ENCODE measurements at places on chromosomes 7 and 10.
A peak's percentile ranks its signal among the peaks of the same experiment; 100 is the strongest.

DNA sequence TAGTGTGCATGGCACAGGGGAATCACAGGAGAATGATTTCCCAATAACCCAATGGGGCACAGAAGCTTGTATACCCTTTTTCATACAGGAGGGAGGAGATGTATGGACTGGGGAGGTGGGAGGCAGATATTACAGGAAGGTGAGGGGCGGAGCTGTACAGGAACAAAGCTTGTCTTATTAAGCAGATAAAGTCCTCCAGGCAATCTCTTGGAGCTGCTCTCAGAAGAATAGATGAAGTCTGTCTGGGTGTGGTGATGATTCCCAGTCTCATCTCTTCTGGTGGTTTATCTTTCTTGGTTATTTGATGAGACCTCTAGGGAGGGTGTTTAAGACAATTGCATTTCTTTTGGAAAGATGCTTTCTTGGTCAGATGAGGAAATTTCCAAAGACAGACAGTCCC is 25.1 kb upstream of the CPA5 start:
- no peak for DNase-seq

GRCh38 chr7:69864822-69865221 is 266.5 kb downstream of the AUTS2 start:
- no peak for DNase-seq

GRCh38 chr7:81688622-81689411 is 81.0 kb downstream of the HGF start:
- DNase-seq = no peak

DNA sequence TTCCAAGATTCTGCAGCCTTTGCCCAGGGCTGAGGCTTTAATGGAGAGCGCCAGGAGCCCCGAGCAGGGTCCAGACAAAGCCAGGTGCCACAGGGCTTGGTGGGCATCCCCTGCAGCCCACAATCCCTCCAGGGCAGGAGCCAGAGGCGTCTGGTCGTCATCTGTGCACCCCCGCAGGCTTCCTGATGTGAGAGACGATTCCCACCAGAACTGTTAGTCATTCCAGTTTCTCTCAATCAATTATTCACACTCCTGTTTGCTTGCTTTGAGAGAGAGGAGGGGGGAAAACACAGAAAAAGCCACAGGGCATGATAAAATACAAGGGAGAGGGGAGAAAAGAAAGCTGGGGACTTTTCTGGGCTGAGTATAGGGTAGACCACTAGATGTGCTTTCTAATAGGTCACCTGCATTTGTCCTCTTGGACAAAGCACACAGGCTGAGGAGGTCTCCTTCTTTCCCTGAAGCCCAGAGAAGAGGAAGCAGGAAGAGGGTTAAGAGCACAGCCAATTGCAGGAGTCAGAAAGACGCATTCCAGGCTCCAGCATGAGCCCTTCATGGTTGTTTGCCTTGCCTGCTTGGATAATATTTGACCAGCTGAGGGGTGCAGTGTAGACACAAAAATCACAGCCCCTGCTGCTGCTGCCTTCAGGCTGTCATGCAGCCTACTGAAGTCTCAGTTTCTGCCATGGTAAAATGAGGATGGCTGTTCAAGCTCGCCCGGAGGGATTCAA is 194.4 kb downstream of the PLXNA4 start:
- DNase-seq = no peak

GRCh38 chr10:57247271-57247670 is 886.2 kb upstream of the ZWINT start:
- DNase-seq = no peak

DNA sequence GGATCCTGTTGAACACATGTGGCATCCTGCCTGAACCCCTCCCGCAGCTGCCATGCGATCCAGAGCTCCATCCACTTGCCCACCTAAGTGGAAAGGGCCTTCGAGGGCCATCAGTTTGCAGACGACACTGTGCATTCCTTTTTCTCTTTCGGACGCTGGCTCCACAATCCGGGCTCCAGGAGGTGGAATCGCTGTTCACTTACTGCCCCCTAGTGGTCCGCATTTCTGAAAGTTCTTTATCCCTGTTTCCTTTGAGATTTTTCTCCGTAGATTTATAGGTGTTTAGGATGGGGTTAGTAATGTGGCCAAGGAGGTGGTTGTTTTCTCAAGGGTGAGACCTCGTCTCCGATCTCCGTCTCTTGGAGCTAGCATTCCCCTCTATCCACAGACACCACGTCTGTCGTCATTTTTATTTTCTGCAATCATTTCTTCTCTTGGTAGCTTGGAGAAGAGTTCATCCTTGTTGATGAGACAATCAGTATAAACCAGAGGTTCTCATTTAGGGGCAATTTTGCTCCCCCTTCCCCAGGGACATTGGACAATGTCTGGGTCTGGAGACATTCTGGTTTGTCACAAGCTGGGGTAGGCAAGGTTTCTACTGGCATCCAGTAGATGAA is 204.6 kb downstream of the ARHGAP21 start:
- DNase-seq = peak; percentile 16

DNA sequence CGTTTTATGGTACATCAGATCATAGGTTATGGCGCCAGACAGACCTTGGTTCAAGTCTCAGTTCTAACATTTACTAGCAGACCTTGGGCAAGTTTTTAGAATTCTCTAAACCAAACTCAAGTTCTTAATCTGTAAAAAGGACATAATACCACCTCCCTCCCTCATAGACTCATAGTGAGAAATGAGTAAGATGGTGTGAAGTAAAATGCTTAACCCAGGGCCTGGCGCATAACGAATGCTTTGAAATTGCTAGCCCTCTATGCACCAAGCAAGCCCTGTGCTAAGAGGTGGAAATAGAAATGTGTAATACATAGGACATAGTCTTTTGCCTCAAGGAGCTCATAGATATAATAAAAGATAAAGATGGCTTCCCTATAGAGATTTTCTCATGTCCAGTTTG is 17.7 kb upstream of the SLC35B4 start:
- no peak for DNase-seq

DNA sequence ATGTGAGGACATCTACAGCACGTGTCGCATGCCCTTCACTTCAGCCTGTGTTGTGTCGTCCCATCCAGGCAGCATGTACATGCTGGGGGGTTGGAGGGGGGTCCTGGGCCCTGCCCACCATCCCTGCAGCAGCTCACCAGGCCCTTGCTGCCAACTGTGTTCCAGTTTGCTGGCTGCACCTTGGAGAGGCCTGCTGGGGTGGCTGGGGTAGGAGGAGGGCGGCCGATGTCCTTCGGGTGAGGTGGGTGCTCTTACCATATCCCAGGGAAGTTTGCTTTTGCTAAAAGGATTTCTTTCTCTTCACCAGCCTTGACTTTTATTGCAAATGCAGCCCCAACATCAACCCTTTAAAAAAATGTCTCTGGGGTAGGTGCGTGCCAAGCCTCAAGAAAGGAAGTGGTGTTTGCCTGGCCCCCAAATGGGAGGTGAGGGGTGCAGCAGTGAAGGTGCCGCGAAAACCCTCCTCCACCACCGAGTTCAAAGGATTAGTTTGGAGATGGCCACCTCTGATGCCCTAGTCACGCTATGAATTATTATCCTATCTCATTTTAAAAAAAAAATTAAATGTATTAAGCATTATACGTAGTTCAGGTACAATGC is 165.8 kb upstream of the KLF6 start:
- peak; percentile 30 for DNase-seq

GRCh38 chr10:53675177-53675576 is 902.6 kb upstream of the MBL2 start:
- DNase-seq = no peak

- no peak for DNase-seq
Observed at GRCh38 chr7:21941611-21942141, 4.0 kb downstream of the CDCA7L start.

- no peak for DNase-seq
Observed at GRCh38 chr10:31804352-31804810, 124.2 kb downstream of the ARHGAP12 start.

DNA sequence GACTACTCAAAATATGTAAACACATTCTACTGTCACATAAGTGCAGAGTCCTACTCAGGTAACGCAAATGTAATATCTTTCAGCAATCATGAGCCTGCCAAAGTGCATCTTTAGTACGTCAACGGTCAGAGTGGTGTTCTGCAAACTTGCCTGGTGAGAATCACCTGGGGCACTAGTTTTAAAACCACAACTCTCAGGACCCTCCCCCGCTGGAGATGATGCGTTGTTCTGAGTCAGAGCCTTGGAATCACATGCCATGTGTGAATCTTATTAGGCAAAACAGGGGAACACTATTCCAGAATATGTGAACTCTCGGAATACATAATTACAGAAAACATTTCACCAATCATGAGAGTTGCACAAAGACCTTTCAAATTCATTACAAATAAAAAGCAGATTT is 115.7 kb downstream of the TPK1 start:
- no peak for DNase-seq

DNA sequence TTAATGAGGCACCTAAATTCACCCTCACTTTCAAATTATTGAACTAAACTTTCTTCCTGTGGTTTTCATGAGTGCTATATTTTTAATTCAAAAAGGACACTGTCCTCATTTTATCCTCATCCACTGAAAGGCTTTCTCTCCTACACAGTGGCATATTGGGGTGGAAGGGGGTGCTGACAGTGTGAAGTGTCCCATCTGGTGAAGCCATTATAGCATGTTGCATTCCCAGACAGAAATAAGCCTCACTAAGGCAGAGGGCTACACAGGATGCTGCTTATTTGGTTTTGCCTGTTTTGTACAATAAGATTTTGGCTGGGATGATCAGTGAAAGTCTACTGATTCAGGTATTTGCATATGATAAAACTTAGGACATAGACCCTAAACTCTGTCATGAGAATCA is 82.4 kb upstream of the INHBA start:
- no peak for DNase-seq

- no peak for DNase-seq
Observed at GRCh38 chr10:108902619-108903285, 1020.6 kb downstream of the XPNPEP1 start.

DNA sequence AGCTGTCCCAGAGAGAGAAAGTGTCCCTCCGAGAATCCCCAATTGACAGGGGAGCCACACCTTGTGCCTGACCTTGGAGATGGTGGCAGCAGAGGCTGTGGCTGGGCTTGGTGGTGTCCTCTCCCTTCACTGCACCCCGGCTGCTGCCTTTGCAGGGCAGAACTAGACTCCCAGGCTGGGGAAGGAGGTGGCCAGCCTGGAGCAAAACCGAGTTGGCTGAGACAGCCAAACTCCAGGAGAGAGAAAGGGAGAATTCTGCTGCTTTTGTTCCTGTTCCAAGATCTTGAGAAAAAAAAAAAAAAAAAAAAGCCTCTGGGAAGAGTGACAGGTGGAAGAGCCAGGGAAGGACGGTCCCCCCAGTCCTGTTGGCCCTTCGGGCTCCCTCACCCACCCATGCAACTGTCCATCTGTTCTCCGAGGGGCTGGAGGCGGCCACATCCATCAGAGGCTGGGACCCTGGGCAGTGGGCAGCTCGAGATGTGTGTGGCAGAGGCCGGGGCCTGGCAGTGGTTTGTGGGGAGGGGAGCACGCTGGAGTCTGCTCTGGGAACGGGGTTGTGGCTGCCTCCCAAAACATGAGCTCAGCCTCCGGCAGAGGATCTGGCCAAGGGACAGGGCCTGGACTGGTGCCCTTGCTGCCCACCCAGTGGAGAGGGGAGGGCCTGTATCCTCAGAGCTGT is 35.5 kb downstream of the CLIP2 start:
- no peak for DNase-seq

DNA sequence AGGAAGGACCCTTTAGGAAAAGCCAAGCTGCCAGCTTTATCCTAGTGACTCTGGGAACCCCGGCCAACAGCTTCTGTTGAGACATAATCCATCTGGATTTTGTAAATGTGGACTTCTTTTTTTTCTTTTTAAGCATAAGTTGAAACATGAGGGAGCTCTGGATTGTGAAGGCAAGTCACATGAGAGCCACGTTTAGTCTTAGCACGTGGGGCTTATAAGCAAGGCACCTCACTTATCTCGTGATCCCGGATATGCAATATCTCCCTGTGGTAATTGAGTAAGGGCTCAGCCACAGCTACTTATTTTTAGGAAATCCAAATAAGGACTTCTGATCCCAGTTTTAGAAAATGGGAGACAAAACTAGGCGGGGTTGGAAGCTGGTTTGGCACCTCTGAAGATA is 111.2 kb upstream of the PTN start:
- DNase-seq = no peak
